ENCODE measurements at places on chromosomes 11 and 22.

GRCh38 chr22:47841156-47841555 is 1078.7 kb downstream of the TBC1D22A start:
- no peak for DNase-seq

DNA sequence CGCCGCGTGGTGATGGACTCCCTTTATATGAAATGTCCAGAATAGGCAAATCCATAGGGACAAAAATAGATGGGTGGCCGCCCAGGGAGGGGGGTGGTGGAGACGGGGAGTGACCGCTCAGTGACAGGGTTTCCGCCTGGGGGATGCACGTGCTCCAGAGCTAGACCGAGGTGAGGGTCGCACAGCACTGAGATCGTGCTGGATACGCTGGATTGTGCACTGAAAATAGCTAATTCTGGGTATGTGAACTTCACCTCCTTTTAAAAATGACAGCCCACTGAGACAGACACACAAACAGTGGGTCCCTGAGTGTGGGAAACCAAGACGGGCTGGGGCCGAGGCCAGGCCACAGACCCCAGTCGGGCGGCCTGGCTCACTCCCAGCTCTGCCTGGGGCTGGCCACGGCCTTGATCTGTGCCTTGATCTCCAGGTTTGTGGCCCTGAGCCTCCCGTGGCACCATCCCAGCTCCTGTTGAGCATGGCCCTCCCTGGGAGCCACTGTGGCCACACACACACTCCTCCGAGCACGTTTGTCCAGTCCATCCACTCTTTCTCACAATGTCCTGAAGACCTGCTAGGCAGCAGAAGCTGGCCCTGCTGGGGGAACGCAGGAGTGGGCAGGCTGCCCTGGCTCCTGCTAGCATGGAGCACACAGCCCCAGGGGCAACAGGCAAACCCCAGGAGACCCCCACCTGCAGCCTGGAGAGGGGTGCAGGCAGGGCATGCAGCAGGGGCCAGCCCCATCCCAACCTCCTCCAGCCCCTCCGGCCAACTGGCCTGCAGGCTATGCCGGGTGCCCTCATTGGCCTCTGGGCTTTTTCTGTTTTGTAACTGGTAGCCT is 41.0 kb upstream of the TH start:
- DNase-seq: no peak

DNA sequence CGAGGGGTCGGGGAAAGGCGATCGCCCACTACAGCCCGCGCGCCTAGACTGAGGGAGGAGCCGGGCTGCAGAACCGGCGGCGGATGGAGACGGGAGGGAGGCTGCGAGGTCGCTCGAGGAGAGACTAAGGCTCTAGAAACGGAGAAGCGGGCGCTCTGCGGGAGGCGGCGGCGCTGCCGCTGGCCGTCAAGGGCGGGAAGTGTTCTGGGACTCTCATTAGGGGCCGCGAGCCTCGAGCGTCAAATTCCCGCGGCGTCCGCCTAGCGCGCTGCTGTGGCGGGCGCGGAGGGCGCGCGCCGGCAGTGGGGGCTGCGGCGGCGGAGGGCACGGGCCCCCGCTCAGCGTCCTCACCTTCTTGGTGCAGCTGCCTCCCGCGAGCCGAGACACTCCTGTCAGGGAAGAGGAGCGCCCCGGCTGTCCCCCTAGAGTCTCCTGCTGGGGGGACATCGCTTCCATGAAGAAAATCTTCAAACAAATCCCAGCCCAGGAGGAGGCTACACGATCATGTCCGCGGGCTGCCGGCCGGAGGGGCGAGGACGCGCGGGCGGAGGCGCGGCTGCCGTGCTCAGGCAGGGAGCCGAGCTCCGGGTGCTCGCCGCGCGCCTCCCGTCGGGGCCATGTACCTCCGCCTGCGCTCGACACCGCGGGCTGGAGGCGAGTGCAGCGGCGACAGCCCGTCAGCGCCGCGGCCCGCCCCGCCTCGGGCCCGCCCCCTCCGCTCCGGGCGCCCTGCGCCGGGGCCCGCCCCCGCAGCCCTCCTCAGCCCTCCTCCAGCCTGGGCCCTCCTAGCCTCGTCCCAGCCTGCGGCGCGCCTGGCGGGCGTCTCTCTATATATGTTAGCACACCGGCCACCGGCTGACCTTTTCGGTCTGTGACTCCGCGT is at the start of gene ARHGAP20:
Gene ARHGAP20 (minus strand): TSS at position 662 of the 883 bp plus-strand sequence. CDS start 206 bp downstream, at position 456.
- no peak for DNase-seq

GRCh38 chr22:30668386-30668710 is 673 bp upstream of the DUSP18 start:
- DNase-seq: no peak

- no peak for DNase-seq
Measured at GRCh38 chr11:12414611-12415010, 37.2 kb downstream of the PARVA start.

- DNase-seq: no peak
Measured at GRCh38 chr22:24086310-24086709, 75.2 kb downstream of the CABIN1 start.

DNA sequence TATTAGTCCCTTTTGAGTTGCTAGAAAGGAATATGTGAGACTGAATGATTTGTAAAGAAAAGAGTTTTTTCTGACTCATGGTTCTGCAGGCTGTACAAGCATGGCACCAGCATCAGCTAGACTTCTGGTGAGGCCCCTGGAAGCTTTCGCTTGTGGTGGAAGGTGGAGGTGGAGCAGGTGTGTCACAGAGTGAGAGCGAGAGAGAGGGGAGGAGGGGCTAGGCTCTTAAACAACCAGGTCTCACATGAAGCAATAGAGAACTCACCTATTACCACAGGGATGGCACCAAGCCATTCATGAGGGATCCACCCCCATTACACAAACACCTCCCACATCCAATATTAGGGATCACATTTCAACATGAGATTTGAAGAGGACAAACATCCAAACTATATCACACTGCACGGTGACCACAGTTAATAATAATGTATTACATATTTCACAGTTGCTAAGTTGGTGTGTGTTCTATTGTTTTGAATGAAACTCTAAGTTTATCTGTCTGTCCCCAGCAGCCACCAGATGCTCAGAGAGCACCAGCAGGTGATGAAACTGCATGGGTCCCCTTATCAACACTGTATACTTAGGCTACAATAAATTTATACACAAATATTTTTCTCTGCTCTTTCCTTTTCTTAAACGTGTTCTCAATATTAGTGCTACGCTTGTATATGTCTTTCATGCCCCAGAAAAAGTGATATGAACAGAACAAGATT is 14.1 kb downstream of the ZFP91 start:
- DNase-seq: no peak

- DNase-seq: no peak
Measured at GRCh38 chr11:124889191-124890091, 8.2 kb downstream of the ROBO4 start.

GRCh38 chr11:46382646-46383403 is 1.4 kb downstream of the MDK start:
- no peak for DNase-seq

- no peak for DNase-seq
Measured at GRCh38 chr11:6666302-6667183, 10.9 kb upstream of the DCHS1 start.

DNA sequence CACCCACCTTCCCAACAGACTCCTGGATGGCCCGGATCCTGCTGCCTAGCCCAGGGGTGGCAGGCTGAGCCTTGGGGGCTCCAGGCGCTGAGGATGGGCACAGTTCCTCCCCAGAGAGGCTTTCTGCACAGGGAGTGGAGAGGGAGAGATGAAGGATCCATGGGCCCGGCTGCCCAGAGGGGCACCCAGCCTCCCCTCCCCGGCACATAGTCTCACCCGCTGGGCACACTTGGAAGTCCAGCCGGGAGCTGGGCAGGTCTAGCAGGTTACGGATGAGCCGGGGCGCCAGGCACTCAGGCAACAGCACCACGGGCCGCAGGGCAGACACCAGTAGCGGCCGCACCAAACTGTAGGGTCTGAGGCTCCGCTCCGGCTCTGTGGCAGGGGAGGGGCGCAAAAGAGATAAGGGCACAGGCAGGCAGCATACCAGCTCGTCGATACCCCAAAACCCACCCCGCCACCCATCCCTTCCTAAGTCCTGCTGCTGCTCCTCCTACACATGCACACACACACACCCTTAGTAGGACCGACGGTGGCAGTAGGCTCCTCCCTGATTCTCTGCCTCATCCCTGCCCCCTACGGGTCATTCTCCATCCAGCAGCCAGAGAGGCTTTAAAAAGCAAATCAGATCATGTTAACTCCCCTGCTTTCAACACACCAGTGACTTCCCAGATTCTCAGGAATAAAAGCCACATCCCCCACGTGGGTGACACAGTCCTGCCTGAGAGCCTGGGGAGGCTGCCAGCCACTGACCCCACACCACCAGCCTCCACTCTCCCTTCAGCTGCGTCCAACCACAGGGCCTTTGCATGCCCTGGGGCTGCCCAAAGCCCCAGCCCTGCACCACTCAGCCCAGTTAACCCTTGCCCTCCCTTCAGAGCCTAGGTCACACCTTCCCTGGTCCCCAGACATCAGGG is 6.5 kb upstream of the MFNG start:
- no peak for DNase-seq
